Cortex of kidney (tissue), 1 donor: ENCODE measurements at places on chromosomes 6 and 20.

DNA sequence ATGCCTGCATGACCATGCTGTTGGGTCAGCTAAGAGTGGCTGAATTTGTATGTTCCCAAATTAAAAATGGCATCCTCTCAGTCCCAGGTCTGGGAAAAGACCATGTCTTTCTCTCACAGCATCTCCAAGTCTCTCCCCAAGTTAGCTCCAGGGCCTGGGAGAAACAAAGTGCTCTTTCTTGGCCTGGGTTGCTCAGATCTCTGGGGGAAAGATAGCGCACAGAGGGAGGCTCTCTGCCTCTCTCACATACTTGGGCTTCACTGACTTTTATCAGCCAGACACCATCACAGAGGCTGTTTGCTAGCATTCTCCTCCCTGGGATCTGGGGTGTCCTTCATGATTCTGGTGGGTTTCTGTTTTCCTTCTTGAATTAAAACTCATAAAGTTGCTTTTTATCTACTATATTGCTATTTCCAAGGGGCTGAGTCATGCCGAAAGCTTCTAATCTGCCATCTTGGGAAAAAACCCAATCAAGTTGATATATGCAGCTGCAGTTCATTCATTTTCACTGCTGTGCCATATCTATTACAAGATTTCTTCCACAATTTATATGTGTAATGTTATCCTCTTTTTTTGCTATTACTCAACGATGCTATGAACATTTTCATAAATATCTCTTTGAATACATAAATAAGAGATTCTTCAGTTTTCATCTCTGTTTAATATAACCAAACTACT, 190.2 kb downstream of the MOXD1 start:
- no peak for DNase-seq

- DNase-seq: no peak
Observed at GRCh38 chr6:105810105-105810921, 275.8 kb upstream of the PRDM1 start.

- DNase-seq: no peak
Observed at GRCh38 chr20:36045373-36045714, 77.0 kb downstream of the CNBD2 start.

- DNase-seq: no peak
Observed at GRCh38 chr20:1666802-1667201, 9.2 kb upstream of the SIRPG start.

DNA sequence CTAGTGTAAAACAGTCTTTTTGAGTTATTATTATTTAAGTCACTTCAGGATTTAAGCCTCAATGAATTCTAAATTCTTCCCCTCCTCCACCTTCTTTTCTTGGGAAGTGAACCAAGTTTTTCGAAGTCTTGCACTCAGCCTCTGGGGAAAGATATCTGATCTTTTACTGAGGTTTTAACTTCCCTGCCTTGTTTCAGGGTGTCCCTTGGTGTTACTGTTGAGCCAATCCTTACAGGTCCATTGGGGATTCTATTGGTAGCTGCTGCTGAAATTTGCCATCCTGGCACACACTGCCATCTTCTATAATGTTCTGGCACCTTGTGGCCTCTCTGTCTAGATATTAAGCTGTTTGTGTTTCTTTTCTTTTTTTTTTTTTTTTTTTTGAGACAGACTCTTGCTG, 31.7 kb downstream of the BEND6 start:
- no peak for DNase-seq

DNA sequence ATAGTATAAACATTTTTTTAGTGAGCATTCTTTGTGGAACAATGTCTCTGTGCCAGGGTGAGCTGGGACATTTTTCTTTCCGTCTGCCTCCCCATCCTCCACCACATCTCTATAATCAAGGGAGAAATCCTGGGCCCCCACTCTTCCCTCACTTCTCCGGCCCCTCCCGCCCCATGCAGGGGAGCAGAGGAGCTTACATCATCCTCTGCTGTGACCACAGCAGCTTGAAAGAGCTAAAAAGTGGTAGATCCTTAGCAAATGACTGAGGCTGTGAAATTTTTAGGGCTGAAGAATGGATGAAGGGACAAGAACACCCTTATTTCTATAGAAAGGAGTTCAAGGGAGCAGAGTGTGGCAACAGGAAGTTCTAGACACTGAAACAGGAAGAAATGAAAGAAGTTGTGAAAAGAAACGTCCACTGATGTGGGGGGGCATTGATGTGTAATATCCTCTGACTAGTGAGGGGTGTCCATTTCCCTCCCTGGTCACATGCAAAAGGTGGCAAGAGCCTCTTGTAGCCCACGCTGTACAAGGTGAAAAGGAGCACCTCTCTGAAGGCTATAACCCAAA, 380.3 kb upstream of the JARID2 start:
- DNase-seq: no peak

- no peak for DNase-seq
Observed at GRCh38 chr20:37072293-37073196, 23.3 kb downstream of the RBL1 start.

DNA sequence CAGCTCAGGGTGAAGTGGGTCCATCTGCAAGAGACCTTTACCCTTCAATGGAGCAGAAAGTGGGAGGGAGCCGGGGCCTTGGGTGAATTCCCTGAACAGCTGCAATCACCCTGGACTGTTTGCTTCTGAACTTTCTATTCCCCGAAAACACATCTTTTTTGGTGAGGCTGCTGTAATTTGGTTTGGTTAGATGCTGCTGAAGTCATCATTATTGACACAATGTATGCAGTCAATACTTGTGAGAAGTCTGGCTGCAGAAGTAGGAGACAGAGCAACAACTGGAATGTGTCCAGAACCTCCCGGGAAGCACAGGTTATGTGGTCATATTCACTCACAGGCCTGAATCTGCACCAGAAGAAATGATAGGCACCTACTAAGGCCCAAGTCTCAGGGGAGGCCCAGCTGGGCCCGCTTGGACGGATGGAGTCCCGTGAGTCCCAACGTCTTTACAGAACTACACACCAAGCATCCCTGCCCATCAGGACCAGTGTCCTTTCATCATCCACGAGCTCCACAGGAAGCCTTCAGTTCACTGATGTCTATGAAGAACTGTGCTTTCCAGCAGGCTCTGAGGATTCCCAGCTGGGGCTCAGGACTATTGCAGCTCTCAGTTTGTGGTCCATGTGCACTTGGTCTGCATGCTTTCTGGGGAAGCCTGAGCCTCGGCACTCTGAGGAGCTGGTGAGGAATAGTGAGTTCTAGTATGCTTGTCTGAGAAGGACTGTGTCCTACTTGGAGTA, 177.6 kb downstream of the THBS2 start:
- no peak for DNase-seq

GRCh38 chr20:10134176-10134575, 84.5 kb upstream of the SNAP25 start:
- no peak for DNase-seq

- no peak for DNase-seq
Observed at GRCh38 chr6:147507162-147508041, 1.1 kb upstream of the SAMD5 start.

- no peak for DNase-seq
Observed at GRCh38 chr6:158715330-158716311, 65.8 kb downstream of the SYTL3 start.

DNA sequence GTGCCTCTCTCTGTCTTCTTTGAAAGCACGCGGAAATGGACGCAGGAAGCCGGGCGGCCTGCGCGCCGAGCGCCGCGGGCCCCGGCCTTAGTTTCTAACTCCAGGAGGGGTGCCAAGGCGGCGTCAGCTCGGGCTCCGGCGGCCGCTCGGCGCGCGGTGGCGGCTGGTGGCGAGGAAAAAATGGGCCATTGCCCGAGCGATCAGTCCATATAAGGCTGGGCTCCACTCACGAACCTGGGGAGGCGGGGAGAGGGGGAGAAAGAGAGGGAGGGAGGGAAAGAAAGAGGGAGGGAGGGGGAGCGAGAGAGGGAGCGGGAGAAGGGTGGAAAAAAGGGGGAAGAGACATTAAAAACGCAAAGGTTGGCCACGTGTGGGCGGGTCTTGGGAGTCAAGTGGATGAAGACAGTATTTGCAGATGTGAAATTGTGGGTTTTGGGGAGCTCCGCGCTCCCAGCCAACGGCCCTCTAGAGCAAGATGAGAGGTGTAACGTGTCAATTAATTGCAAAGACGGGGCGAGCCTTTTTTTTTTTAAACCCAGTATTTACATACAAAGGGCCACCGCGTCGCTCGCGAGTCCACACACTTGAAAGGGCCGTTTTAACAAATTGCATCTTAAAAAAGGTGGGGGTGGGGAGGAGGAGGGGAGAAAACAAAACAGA, at the start of gene NKX2-2:
NKX2-2 (minus strand) TSS at position 184 of the 660 bp plus-strand sequence. CDS start 395 bp downstream, outside the sequence.
- no peak for DNase-seq

GRCh38 chr6:157020398-157020797, 243.2 kb downstream of the ARID1B start:
- DNase-seq: no peak

DNA sequence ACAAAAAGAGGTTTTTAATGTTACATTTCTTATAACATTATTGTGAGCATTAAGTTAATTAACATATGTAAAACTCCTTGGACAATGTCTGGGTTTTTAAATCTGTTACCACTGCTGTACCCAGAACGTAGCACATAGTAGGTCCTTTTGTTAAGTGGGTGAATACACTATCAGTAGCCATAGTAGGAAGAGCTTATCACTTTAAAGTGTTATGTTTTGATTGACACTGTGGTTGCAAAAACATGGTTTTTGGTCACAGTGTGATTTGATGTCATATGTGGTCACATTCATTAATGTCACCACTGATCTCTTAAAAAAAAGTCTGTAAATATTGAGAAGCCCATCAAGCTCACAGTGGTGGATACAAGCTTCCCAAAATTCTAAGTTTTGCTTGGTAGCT, 160.7 kb downstream of the PLCB1 start:
- no peak for DNase-seq

GRCh38 chr20:24277196-24277595, 192.2 kb upstream of the SYNDIG1 start:
- no peak for DNase-seq

GRCh38 chr20:38418509-38419204, 16.5 kb downstream of the SNHG17 start:
- no peak for DNase-seq

DNA sequence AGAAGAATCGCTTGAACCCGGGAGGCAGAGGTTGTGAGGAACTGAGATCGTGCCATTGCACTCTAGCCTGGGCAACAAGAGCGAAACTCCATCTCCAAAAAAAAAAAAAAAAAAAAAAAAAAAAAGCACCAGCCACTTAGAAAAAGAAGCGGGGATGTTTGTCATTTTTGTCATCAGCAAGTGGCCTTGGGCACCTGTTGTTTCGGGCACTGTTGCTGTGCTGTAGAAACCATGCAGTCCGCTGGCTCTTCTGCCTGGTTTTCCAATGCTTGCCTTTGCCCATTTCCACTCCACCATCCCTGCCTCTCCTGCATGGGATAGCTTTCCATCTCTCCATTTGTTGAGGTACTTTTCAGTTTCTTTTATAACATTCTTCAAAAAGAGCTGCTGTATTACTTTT, 129.3 kb downstream of the ARID1B start:
- no peak for DNase-seq

- DNase-seq: no peak
Observed at GRCh38 chr6:136404627-136405419, 115.2 kb upstream of the BCLAF1 start.

DNA sequence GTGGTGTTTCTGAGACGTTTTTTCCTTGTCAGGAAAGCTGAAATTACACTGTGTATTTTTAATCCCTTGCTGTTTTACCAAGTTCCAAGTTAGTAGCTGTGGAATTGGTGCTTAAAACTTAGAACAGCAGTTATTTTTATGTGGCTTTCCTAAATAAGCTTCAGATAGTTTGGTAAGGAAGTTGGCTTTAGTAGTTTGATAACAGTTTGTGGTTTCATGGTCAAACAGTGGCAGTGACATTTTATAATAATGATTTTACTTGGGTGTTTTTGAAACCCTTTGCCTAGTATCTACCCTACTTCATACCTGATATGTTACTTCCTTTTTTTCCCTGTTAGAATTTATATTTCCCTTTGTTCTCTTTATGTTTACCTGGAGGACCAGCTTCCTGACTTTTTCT, 164.9 kb downstream of the JARID2 start:
- no peak for DNase-seq

GRCh38 chr20:44666066-44666465, 14.6 kb upstream of the ADA start:
- DNase-seq: no peak

GRCh38 chr6:14816116-14816859, 429.6 kb upstream of the JARID2 start:
- no peak for DNase-seq

DNA sequence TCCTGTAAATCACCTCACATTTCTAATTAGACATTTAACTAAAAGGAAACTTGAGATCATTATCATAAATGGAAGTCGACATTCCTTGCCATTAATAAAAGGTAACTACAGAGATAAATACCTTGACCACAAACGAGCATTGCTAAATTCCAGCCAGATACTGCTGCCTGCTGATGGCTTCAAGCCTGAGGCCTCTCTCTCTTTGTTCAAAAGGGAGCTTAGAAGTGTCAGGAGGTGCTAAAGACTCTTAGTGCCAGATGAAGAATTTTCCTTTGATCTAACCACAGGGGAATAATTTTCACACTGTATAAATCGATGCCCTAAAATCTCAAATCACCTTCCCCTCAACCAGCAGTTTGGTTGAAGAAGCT, 248.2 kb upstream of the PMEPA1 start:
- DNase-seq: no peak

DNA sequence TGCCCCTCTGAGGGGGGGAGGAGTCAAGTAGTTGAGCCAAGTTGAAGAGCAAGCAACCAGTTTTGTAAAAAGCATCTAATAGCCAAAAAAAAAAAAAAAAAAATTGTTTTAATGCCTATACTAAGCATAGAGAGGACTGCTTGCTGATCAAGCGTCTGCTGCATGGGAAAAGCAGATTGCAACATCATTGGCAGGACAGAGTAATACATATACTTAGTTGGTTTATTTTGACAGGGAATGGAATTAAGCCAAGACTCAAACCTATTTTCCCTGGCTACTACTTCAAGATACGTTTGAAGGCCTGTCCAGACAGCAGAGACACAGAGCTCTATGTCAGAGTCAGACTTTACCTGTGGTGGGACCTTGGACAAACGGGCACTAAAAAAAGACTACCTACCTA, 120.5 kb downstream of the RTN4IP1 start:
- DNase-seq: no peak

GRCh38 chr6:17908831-17909230, 78.6 kb downstream of the KIF13A start:
- no peak for DNase-seq

DNA sequence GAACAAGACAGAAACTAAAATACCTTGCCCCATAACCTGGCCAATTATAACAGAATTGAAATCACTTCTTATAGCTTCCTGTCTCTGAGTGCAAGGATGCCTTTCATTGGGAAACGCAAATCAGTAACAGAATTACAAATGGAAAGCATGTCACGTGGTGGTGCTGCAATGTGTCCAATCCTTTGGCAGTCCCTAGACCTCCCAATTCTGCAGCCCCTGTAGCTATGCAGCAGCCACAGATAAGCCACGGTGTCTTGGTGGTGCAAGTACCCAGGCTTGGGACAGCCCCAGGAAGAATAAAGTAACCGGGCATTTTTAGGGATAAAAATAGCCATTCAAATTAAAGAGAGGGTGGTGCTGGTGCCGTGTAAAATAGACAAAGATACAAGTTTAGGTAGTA, 134.6 kb upstream of the CCN2 start:
- DNase-seq: no peak
